Fibroblast of skin of left biceps (primary cell): ENCODE measurements at places on chromosomes 16 and 17.

- DNase-seq = no peak
These were observed 8.6 kb downstream of the ADGRG5 start for GRCh38 chr16:57551057-57551456.

DNA sequence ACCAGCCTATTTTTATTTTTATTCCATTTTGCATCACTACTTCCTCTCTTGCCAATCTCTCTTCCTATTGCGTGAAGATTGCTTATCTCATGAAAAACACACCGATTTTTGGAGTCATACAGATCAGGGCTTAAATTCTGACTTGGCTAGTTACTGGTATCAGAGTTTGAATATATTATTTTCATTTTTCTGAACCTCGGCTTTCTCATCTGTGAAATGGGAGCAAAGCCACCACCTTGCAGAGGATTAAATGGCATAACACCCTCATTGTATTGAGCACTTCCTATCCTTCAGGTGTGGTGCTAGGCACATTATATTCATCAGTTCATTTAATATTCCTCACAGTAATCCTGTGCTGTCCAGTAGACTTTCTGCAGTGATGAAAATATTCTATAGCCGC, 208.8 kb downstream of the HAPSTR1 start:
- no peak for DNase-seq

DNA sequence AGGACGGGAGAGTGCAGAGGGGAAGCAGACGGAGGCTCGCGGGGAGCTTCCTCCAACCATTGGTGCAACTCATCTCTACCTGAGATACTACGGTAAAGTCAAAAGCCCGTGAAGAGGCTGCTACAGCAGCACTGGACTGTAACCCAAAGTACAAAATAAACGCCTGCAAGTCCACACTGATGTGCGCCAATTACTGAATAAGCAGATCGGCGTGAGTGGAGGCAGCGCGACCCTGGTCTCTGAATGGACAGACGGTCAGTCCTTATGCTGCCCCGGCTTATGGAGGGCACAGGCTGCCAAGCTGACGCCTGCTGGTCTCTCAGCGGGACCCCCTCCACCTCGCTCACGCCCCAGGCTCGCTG, 58.5 kb downstream of the LMF1 start:
- DNase-seq = no peak

- DNase-seq = no peak
These were observed 10.6 kb downstream of the CDH16 start for GRCh38 chr16:66908116-66908515.

GRCh38 chr16:50581845-50582244, 33.6 kb downstream of the NKD1 start:
- DNase-seq = no peak

- no peak for DNase-seq
These were observed 84.2 kb downstream of the PITPNC1 start for GRCh38 chr17:67461228-67461780.

GRCh38 chr16:19784183-19784736, 66.2 kb downstream of the IQCK start:
- DNase-seq = no peak

DNA sequence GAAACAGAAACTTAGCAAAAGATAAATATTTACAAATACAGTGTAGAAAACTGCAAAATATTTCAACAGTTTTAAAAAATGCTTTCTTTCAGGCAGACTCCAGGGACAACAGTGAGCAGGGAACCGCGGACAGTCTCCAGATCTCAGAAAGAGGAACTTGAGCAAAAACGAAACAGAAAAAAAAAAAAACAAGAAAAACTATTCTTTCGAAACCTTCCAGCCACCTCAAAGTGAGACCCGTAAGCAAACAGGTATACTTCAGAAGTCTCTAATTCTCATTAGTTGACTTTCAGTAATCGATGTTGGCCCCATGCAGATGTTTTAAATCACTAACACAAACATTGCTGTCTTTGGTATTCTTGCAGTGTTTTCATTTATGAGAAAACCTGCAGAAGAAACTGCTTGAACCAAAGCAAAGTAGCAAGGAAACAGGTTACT, 15.7 kb upstream of the CCL1 start:
- DNase-seq = no peak

DNA sequence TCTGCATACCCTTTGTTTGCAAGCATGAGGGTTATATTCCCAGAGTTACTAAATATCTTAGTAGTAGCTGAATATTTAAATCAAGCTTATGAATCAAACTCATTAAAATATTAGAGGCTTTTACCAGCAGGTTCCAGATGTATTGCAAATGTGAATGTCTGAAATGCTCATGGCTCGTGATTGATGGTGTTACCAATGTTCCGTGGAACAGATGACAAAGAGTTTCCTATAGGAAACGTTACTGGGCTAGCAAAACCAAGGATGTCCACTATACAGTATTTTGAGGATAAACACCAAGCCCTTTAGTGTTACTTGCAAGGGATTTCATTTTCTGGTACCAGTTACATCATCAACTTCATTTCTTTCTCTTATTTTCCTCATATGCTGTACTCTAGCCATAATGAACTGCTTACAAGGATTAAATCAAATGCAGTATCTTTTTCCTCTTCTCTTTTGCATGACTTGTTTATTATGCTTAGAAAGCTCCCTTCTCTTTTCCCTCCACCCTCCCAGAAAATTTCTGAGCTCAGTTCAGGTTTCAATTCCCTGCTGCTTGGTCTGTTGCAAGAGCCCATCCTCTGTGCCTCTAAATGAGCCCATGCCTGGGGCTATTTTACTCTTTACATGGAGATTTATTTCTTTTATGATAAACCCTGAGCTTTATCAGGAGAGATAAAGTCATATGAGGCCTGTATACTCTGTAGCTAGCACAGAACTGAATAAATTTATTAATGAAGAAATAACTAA, 1537.1 kb upstream of the GOT2 start:
- DNase-seq = no peak

- DNase-seq = no peak
These were observed 433.9 kb upstream of the MAF start for GRCh38 chr16:80034469-80034826.

DNA sequence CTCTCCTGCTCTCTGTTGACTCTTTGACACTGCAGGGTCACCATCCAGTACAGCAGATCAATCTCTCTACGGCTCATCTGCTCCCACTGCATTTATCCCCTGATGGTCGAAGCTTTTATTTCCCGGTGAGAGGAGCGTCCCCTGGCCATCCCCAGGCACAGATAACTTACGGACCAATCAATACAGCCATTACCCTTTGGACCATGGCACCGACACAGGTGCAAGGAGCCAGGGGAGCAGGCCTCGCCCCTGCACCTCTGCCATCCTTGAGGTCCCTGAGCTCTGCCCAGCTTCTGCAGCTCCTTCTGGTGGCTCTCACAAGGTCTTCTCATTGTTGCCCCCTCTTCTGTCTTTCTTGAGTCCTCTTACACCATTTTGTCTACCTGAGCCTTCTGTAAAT, 115.6 kb downstream of the SDK2 start:
- no peak for DNase-seq

DNA sequence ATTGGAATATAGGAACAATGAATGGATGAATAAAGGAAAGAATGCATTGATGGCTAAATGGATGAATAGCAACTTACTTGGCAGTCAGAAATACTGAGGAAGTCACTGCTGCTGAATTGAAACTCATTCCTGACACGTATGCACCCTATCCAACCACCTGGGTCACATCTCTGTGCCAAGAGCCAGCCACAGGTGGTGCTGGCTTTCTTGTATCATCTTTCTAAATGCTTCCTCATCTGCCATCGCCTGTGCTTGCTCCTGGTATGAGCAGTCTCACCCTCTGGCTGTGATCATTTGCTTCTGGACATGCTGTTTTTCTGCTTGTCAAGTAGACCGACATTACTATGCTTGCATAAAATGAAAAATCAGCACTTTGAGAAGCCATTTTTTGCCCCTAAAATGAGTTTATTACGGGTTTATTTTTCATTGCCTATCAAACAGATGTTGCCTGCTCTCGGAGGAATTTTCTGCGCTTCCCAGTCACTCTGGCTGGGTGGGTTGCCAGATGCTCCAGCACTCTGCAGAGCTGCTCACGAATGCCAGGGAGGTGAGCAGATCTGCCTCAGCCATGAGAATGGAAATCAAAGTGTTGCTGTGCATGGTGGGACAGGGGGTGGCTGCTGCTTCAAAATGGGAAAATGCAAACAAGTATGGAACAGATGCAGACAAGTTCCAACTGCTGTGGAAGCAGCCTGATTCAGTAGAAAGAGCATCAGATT, 1349.6 kb upstream of the CDH8 start:
- DNase-seq = no peak

- DNase-seq = no peak
These were observed 74.8 kb downstream of the USP31 start for GRCh38 chr16:23074423-23074822.

- no peak for DNase-seq
These were observed 143.3 kb downstream of the CLEC16A start for GRCh38 chr16:11087691-11088073.

DNA sequence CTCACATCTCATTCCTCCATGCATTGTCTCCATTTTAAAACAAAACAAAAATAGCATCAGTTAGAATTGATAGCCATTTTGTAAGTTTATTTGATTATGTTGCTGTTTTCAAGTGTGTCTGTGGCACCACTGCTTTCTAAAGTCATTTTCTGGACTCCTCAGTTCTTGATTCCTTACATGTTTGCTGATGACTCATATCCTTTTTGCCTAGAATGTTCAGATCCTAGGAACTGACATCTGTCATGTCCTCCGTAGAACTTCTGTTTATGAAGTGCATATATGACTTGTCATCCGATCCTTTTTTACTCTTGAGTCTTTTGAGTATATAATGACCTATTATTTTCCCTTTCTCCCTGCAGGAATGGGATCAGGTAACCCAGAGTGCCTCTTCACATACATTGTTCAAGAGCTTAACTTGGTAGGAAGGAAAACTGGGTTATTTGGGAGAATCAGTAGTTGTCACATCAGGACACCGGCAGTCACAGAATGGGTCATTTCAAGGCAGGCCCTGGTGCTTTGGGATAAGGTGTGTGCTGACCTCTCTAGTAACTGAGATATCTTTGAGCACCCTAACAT, 69.2 kb downstream of the MAP2K4 start:
- DNase-seq = peak; percentile 21

GRCh38 chr17:79082311-79083190, 7.9 kb downstream of the ENGASE start:
- DNase-seq = no peak

- no peak for DNase-seq
These were observed 65.0 kb downstream of the CCDC182 start for GRCh38 chr17:57679906-57680695.

DNA sequence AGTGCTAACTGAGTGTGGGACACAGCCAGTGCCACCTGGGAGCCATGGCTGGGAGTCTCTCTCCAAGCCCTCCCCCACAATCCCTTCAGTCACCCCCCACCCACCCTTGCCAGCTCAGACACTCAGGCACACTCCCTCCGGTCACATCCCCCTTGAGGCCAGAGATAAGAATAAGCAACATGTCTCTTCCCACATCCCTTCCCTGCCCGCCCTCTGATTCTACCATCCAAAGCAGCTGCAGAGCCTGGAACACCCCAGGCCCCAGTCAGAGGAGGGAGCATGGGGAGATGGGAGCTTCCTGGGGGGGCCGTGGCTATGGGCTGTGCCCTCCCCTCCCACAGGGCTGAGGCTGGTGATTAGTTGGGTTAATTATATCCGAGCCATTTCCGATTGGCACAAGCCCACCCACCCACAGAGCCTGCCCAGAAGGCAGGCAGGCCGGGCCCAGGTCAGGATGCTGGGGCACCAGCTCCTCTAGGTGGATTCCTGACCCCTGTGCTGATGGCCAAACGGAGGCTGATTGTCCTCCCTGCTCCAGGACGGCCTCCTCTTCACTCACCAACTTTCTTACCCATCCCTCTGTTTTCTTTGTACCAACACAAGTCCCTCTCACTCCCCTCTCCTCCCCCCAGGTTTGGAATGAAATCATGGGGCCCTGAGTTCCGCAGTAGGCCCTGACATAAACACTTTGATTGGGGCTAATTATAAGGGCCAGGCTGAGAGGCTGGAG, 28.6 kb upstream of the MEIOC start:
- DNase-seq = no peak

- no peak for DNase-seq
These were observed 83.2 kb downstream of the RPGRIP1L start for GRCh38 chr16:53620476-53620875.

DNA sequence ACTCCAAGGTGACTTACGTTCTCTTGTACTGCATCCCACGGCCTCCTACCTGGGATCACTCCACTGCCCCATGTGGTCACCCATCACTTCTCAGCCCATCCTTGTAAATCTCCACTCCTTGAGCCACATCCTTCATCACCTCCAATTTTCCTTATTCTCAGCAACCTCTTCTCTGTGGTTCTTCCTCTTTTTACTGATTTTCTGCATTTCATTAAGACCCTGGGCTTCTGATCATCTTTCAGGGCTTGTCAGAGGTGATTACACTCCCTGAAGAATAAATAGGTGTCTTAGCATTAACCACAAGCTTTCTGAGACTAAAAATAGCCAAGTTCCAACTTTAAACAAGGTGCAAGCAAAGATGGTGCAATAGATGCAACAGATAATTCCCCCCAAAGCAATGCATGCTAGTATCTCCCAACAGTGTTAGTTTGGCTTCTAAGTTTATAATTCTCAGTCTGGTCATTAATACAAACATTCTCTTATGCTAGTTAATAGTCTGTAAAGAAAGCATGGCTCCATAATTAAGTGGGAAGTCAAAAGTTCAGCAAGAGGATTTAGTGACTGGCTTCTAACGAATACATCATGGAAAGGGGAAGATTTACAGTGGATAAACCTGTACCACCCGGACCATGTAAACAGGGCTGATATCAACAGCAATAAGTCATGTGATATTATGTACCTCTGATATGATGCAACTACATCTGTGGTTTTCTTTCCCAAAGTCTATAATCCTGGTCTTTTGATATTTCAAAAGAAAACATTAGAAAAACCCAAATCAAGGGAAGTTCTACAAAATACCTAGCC, 47.4 kb upstream of the FOXJ1 start:
- DNase-seq = no peak

GRCh38 chr17:13385481-13385911, 216.2 kb downstream of the HS3ST3A1 start:
- DNase-seq = peak; percentile 24

- DNase-seq = no peak
These were observed 137.7 kb upstream of the CORO6 start for GRCh38 chr17:29760279-29761039.

- no peak for DNase-seq
These were observed 141.1 kb downstream of the RGS9 start for GRCh38 chr17:65278050-65278819.

DNA sequence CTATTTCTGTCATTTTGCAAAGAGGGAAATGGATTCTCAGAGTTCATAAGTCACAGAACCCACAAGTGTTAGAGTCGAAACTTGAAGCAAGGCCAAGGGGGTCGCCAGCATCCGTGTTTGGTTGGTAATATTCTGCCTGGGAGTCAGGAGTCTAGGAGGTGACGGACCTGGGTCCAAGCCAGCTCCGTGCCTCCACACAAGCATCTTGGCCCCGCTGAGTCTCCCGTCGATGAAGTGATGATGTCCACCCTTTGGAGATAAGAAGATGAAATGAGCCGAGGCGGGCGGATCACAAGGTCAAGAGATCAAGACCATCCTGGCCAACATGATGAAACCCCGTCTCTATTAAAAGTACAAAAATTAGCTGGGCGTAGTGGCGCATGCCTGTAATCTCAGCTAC, 53.2 kb upstream of the TNRC6C start:
- no peak for DNase-seq

- no peak for DNase-seq
These were observed 58.2 kb downstream of the IGF2BP1 start for GRCh38 chr17:49055181-49055927.
